Brain (organoid and tissue), 16 donors: ENCODE measurements at places on chromosomes 4 and X.

GRCh38 chr4:170743633-170744032 is 653.9 kb upstream of the AADAT start:
- DNase-seq: no peak

GRCh38 chr4:8284391-8284790 is 14.8 kb downstream of the HTRA3 start:
- no peak for DNase-seq

GRCh38 chr4:182257503-182257902 is 14.3 kb downstream of the TENM3 start:
- DNase-seq: no peak

DNA sequence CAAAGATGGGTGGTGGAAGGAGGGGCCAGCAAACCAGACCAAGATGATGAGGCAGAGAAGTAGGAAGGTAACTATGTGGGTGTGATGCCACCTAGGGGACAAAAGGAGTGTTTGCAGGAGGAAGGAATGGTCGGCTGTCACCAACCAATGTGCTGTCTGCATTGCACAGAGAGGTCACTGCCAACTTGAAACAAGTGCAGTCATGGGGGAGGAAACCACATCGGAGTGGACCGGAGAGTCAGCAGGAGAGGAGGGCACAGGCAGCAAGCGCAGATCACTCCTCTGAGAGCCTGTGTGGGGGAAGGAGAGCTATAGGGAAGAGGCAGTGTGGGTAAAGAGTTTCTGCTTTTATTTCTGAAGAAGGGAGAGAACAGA is 38.5 kb upstream of the FGFBP2 start:
- DNase-seq: peak; percentile 90

GRCh38 chr4:86250006-86250405 is 109.8 kb downstream of the MAPK10 start:
- no peak for DNase-seq

DNA sequence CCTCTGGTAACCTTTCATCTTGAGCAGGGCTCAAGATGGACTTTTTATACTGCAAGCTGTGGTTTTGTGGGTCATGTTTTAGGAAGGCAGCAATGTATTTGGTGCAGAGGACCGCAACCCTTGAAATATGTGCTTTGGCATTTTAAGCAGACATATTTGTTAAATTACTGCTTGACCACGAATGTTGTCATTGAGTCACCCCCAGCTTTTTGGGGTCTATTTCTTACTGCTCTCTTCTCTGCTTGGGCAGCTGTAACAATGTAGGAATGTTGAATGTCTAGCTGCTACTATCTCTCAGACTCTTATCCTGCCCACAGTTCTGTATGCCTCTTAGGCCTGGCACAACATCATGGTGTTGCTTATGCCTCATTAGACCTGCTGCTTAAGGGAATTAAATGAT is 6.0 kb downstream of the RBPJ start:
- no peak for DNase-seq

DNA sequence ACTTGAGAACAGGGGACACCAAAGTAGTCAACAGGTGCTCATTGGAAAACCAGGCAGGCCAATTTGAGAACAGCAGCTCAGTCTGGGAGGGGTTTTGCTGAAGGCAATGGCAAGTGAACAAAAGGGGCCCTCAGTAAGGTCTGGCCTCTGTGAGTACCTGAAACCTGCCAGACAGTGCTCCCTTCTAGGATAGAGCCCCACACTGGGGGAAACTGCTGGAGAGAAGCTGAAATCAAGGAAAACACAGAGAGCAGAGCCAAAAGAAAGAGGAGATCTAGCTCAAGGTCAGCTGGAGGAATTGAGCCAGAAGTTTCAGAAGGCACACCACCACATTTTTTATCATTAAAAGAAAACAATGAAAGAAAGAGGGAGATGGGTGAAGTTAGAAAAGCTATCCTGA is 28.2 kb downstream of the PNMA6E start:
- no peak for DNase-seq

GRCh38 chr4:69708211-69708610 is 52.2 kb downstream of the SULT1B1 start:
- DNase-seq: no peak

- no peak for DNase-seq
These were observed 85.9 kb upstream of the CLCN4 start for GRCh38 chrX:10070714-10071436.

DNA sequence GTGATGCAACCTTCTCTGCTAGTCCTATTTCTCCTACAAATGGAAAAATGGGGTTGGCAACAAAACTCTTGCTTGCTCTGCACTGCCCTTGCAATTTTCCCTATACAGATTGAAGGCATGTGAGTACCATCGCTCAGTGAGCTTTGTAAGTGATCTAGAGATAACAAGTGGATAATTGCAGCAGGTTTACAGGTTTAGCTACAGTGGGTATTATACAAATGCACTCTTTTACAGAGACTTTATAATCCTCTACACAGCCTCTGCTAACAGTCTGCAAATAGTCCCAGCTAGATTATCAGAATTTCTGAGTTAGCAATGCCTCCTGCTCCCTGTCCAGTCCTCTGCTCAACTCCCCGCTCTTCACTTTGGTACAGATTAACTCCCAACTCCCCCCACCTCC is 11.1 kb downstream of the LEF1 start:
- DNase-seq: no peak

GRCh38 chr4:142156256-142156655 is 519.9 kb downstream of the IL15 start:
- DNase-seq: no peak

DNA sequence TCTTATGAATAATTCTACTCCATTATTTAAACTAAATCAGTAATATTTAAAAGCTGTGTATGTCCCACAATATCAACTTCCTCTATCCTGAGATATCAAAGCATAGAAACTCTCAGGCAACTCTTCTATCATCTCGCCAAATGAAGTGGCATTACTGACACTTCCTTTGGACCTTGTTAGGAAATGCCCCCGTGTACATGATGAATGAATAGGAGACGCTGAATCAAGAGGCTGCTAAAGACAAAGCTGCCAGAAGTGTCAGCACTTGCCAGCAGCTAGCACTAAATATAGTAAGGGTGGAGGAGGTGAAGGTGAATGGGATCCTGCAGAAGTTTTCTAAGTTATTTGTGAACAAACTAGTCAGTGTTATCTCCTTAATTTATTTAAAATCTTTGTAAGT is 99.5 kb upstream of the BLTP1 start:
- DNase-seq: no peak

GRCh38 chr4:104976262-104976661 is 170.4 kb upstream of the TET2 start:
- DNase-seq: no peak

DNA sequence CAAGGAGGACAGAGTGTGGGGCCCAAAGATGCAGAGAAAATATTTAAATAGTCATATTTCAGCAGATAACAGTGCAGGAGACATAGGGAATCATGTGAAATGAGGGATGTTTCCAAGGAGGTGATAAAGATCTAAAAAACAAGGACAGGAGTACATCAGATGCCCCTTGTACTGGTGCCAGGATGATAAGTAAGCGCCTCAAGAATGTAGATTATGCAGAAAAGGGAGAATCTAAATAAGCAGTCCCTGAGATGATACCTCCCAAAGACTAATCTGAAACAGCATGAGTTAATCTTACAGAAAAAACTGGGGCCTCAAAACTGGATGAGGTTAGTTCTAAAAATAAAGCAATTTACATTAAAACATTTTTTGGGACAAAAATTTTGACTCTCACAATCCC is 136.1 kb upstream of the WDFY3 start:
- DNase-seq: no peak
